ENCODE measurements at places on chromosomes 5 and 9.

GRCh38 chr9:18605766-18606180 is 131.8 kb downstream of the ADAMTSL1 start:
- DNase-seq, result no peak

- no peak for DNase-seq
These were observed 184.5 kb downstream of the CRB2 start for GRCh38 chr9:123540457-123540856.

DNA sequence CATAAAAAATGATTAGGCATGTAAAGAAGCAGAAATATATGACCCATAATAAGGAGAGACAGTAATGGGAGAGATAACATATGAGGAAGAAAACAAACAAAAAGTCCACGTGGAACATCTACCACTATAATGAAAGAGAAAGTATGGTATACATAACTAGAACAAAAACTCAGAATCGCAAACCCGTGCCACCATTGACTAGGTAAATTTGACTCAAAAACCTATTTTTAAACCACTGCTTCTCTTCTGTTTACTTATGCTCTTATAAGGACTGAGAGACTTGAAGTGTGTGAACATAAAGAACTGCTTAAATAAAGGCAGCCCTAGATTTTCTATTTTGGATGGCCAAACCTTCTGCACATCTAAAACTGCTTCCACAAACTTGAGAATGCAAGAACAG is 330.7 kb downstream of the CAAP1 start:
- DNase-seq, result no peak

DNA sequence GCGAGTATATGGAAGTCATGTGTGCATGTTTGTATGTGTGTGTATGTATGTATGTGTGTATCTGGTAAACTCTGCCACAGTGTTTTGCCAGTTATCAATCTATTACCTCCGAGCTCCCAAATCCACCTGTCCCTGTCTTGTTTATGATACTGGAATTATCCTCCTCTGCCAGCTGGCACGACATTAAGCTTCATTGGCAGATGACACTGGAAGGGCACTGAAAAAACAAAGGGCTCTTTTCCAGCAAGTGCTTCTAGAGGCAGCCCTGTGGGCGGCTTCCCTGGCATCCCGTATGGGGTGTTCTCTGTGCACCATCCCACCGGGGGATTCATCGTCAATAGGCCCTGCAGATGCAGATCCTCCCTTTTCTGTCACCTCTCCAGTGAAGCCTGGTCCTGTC is 221.5 kb downstream of the MSX2 start:
- DNase-seq, result no peak

DNA sequence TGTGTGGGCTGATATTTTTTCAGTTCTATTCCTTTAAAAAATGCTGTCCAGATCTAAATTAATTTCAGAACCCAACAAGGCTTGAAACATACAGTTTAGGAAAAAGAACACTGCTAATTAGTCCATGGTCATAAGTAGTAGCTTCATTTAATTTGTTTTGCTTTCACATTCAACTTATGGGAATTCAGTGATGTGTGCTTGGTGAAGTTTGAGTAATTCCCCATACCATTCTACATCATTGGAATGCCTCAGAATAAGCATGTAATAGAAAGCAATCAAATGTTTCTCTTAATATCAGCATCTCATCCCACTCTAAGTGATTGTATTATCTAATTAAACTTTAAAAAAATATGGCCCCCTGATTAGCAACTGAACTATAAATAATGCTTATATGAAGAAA is 2.7 kb downstream of the CNTLN start:
- DNase-seq, result no peak

GRCh38 chr5:15105799-15106393 is 234.3 kb upstream of the ANKH start:
- DNase-seq, result no peak

DNA sequence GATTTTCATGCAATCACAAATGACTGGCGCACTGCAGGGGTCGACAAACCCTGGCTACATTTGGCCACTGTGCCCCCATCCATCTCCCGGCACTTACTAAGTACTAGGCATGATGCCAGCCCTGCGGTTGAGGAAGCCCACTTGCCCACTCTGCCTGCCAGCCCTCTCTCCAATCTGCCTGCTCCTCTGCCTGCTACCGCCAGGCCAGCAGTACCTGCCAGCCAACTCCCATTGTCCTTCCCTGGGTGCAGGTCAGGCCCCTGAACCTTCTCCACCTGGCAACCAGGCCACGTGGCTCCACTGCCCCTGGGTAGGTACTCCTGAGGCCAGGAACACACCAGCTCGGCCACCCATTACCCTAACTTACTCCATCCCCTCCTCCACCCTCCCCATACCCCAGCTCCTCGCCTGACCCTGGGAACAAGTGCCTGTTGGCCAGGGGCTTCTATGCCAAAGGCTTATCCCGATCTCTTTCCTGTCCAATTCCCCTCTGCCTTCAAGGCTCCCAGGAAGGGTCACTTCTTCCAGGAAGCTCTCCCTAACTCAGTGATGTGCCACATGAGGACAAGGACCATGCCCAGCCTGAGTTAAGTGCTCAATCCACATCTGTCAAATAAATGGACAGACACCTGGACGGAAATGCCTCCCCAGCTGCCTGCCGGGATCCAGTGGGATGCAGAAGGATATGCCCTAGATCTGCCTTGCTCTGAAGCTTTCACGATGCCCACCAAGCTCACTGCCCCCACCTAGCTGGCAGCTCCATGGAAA is 6.6 kb downstream of the EEIG1 start:
- no peak for DNase-seq

DNA sequence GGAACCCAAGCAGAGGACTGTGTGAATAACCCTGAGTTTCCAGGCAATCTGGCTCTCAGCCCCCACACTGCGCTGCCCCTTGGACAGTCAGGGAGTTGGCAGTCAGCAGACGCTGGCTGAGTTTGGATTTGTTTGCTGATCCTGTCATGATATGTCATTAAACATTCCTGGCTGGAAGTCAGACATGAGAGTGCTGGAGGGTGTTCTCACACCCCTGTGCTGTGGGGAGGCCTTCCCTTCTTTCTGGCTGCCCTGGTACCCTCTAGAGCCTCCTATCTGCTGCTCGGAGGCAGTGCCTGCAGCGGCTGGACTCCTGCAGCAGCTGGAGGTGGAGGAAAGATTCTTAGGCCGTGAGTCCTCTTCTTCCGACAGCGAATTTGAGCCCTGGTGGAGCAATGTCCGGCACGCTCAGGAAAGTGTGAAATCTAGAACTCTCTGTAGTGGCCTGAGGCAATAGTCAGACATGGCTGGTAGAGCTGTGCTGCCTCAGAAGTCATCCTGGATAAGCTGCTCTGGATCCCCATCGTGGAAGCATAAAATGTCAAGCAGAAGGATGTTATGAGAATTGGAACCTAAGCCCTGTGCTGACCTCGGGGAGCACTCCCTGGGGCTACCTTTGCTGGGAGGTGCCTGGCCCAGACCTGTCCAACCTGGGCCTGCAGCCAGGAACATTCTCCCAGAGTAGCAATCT is 72.0 kb downstream of the PDE8B start:
- DNase-seq, result no peak

GRCh38 chr5:129199308-129199707 is 104.8 kb downstream of the ISOC1 start:
- DNase-seq, result no peak

GRCh38 chr5:147093138-147093537 is 141.7 kb upstream of the STK32A start:
- no peak for DNase-seq

DNA sequence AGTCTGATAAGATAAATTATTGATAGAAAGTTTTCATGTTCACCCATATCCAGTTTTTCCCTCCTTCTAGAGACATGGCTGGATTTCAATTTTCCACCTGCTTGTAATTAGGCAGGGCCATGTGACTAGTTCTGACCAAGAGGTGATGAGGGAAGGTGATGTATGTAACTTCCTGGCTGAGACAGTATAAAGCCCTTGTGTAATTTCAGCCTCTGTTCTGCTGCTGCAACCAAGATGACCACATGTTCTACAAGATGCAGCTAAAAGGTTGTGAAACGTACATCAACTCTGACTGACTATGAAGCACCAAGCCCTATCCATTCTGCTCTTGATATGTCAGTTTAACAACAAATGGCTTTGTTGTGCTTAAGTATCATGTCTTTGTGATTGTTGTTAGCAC is 376.5 kb upstream of the DAB2 start:
- DNase-seq, result no peak

DNA sequence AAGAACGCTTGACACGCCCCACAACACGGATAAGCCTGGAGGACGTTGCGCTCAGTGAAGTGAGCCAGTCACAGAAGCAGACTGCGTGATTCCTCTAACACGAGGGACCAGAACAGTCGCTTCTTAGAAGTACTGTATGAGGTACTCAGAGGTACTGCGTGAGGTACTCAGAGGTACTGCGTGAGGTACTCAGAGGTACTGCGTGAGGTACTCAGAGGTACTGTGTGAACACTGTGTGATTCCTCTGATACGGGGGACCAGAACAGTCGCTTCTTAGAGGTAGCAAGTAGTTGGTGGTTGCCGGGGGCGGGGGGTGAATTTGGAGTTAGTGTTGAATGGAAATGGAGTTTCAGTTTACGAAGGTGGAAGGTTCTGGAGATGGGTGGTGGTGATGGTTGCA is 5.8 kb downstream of the NDUFS6 start:
- no peak for DNase-seq

DNA sequence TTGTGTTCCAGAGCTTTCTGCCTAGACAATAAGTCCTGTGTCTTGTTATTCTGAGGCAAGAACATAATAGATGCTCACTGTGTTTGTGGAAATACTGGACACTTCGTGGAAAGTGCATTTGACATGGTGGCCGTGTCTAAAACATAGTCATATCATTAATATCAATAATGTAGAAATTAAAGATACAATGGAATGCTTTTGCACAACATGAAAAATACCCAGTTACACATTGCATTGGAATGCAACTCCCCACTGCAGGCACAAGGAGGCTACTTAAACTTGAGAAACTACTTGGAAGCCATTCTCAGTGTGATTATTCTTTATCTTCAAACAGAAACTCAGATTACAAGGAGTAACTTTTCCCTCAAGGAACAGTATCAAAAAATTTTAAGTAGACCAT is 145.3 kb upstream of the ZNF462 start:
- DNase-seq, result no peak

- no peak for DNase-seq
These were observed 101.6 kb downstream of the CDH12 start for GRCh38 chr5:22751536-22751935.

DNA sequence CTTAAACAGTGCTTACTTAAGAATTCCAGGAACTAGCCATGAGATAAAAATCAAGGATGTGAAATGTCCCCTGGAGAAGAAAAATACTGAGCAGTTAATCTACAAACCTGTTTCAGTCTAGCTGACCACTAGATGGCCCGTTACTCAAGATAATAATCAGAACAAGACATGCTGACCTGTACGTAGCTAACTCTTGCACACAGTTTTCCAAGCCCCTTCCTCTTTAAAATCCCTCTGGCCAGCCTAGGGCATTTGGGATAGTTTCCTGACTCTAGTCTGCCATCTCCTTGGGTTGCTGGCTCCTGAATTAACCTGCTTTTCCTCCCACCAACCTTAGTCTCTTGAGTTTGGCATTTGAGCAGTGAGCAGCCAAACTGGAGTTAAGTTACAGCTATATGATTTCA is 59.2 kb upstream of the TRAF1 start:
- no peak for DNase-seq

DNA sequence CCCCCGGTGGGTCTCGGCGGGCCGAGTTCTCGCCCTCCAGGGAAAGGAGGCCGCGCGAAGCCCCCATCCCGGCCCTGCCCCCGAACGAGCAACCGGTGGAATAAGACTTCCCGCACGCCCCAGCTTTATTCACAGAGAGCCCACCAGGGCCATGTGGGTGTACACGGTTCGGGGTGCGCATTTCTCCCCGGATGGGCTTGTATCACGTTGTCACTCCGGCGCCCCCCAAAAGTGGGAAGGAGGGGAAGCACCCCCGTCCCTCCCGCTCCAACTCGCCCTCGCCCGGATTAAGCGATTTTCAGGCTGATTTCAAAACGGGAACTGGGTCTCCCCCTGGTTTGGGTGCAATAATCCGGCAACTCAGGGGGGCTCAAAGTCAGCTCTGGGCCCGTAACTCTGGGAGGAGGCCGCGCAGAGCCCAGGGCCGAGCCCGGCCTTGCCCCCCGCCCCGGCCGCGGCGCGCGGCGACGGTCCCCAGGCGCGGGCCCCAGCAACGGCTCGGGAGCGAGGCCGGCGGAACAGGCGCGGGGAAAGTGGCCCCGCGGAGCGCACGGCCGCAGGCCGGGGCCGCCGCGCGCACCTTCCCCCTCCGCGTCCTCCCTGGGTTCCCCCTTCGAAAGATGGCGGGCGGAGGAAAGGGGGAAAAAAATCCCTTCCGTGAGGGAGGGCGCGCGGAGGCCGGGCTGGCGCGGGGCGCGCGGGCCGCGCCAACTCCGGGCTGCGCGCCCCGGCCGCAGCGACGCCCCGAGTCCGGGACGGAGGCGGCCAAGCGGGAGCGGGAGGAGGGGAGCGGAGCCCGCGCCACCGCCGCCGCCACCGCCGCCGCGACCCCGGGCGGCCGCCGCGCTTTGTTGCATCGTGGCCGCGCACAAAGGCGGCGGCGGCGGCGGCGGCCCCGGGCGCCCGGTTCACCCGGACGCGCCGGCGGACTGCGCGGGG is 644 bp downstream of the BRD3 start:
- no peak for DNase-seq

DNA sequence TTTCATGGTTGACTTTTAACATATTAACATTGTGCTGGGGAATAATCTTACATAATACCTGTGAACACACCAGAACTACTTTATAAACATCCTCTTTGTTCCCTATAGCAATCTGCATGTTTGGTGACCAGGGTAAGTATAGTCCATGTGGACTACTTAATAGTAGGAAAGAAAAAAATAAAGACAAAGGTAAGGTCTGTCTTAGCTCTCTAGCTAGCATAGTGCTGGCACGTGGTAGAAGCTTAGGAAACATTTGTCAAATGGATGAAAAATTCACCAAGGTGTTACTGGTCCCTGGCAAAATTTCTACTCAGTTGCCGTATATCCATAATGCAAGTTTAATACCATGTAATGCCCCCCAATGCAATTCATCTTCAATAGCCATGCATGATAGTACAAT is 78.6 kb upstream of the ABCA1 start:
- no peak for DNase-seq

- DNase-seq, result no peak
These were observed 80.7 kb downstream of the PRRT1B start for GRCh38 chr9:131625790-131626670.

DNA sequence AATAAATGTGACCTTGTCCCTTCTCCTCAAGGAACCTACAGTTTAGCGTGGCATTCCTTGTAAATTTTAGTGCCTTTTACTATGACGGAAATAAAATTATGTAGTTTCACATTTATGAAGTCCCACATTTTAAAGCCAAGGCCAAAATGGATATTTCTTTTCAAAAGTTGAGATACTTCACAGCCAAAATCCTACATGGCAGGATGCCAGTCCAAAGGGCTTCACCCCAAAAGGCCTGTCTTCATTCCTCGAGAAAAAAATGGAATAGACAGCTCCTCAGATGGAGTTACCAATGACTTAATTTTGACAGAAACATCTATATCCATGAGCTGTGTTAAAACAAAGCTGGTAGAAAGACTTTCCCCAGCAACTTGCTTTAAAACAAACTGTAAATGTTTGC is 211.2 kb downstream of the GLIS3 start:
- DNase-seq, result no peak
